ENCODE measurements at places on chromosomes 3 and 15.

- DNase-seq = no peak
Observed at GRCh38 chr3:14113965-14114635, 10.6 kb downstream of the CHCHD4 start.

DNA sequence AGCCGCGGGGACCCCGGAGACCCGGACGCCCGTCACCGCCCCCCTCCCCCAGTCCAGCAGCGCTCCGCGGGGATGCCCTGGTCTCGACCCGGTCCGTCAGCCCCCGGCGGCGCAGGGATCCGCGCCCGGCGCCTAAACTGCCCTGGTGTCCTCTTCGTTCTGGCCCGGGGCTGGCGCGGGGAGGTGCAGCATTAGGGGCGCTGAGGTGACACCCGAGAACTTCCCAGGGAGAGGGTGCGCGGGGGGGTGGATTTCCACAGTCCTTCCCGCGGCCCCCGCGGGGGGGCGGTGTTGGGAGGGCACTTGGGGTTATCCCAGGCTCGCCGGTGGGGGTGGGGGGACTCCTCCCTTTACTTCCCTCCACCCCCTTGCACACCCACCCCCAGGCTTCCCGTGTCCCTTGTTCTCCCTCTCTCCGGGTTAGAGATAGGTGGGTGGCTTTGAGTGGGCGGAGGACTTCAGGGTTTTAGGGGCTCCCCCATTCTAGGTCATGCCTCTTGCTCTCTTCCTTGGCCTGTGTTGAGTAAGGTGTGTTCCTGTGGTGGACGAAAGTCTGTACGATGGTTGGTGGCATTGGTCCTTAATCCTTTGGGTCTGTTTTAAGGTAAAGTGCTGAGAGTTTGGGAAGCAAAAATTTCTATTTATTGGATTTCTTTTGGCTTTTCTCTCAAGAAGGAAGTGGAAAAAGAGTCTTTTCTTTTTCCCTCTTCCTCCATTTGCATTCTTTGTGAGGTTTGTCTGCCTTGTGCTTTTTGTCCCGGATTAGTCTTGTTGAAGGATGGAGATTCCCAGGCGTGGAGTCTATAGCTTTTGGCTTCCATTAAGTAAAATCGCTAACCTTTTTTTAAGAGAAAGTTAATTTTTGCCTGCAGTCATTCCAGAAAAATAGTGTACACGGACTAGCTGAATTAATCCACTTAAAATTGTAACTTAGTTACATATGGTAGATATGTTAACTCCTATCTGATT is 811 bp downstream of the SKIL start:
- no peak for DNase-seq

- no peak for DNase-seq
Observed at GRCh38 chr15:56919609-56920366, 1.3 kb downstream of the TCF12 start.

GRCh38 chr3:46545818-46546630 is 20.1 kb downstream of the LRRC2 start:
- no peak for DNase-seq

- DNase-seq = no peak
Observed at GRCh38 chr3:55190331-55190730, 262.5 kb upstream of the LRTM1 start.

GRCh38 chr3:69371816-69372215 is 14.1 kb downstream of the FRMD4B start:
- no peak for DNase-seq

GRCh38 chr3:99864289-99864688 is 46.6 kb downstream of the CMSS1 start:
- DNase-seq = no peak

- DNase-seq = no peak
Observed at GRCh38 chr15:98720577-98721565, 72.5 kb downstream of the IGF1R start.

DNA sequence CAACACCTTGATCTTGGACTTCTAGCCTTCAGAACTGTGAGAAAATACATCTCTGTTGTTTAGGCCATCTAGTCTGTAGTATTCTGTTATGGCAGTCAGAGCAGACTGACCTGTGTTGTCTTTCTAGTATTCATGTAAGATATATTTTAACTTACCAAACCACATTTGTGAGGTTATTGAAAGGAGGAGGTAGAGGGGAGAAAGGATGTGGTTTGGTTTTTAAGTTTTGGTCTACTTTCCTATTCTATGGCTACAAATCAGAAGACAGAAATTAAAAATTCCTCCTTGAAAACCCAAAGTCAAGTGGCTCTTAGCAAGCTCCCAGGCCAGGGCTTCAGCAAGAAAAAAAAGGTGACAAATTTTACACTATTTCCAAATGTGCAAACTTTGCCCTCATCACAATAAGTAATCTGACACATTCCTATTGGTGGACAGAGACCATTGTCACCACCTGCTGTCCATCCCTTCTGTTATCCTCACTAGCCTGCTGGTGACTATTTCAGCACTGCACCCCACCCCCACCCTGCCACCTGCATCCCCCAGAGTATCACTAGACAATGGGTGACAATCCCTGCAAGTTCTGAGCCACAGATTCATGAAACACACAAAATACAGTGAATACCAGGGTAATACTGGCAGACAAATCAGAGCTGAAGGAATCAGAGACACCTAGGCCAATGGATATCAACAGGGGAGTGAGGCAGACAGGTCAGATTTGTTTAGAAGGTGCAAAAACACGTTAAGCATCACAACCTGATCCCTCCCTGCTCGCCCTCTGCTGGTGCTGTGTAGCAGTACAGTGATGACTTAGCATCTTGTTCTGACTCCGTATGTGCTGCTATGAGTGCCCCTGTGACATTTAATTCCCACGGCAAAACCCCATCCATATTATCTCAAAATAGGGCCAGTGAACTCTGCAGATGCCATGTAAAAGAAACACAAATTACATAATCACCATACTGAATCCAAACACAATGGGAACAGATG is 79.0 kb upstream of the DCLK3 start:
- no peak for DNase-seq

DNA sequence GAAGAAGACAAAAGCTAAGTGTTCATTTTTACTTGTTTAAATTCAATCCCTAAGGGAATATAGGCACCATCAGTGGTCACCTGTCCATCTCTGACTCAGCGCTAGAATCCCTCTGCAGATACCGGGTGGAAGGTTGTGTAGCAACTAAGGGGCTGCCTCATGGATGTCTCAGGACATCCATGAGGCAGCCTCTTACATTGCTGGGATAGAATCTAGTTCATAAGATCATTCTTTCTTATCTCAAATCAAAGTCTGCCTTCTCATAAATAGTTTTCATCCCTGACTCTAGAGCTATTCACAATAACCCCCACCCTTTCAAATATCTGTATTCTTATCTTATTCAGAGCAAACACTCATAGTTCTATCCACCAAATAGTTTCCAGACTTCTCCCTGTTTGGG is 38.1 kb downstream of the HSPBAP1 start:
- no peak for DNase-seq

DNA sequence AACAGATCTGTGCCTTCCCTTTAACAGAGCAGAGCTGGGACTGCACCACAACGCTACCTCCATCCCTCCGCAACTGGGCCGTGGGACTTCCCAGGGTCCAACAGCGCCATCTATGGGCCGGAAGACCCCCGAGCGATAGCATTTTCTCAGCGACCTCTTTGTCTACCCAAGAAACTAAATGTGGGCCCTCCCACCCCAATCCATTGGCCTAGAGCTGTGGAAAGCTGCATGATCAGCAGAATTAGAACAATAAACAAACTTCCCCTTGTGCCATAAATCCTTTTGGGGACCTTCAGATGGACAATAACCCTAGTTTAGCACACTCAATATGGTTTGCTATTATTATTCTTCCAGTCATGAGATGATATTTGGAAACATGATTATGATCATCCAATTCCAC is 74.8 kb upstream of the NTRK3 start:
- peak; percentile 54 for DNase-seq

DNA sequence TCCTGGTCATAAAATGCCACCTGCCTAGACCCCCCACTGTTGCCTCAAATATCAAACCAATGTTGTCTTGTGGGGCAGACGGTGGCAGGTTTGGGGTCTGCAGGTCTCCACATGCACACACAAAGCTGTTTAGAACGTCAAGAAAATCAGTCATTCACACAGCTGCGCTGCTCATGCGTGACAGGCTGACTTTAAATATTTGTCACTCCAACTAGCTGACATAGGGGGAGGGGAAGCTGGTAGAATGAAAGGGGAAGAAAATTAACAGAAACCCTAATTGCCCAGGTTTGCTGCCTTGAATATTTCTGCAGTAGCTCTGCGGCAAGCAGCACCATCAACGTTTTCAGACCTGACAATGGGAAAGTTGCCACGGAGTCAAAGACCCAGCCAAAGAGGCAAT is 201.8 kb downstream of the ABHD5 start:
- no peak for DNase-seq

DNA sequence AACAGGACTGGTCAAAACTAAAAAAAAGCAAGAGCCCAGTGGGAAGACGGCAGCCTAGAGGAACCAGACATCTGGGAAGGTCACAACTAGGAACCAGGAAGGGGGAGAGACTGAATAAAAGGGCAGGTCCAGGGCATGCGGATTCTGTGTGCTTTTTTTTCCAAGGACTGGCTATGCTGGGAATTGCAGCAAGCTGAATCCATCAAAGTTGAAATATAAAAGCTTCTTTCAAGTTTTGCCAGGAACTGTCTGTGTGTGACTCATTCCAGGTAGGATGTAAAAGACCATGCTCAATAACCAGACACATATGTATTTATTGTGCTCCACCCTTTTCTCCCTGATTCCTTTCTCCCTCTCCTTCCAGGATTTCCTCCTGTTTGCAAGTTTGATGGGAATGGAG is 47.9 kb upstream of the CCDC80 start:
- DNase-seq = no peak

DNA sequence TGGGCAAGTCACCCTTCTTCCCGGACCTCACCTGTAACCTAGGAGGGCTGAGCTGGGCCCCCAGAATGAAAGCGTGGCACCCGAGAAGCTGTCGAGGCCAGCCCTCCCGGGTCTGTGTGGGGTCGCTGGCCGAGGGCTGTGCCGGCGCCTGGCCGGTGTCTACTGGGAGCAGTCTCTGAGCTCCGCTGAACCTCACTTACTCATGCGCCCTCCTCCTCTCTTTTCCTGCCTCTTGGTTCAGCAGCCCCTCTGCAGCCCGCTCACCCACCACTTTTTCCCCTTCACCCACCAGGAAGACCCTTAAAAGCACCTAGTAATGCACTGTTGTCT is 419 bp downstream of the HYKK start:
- no peak for DNase-seq

DNA sequence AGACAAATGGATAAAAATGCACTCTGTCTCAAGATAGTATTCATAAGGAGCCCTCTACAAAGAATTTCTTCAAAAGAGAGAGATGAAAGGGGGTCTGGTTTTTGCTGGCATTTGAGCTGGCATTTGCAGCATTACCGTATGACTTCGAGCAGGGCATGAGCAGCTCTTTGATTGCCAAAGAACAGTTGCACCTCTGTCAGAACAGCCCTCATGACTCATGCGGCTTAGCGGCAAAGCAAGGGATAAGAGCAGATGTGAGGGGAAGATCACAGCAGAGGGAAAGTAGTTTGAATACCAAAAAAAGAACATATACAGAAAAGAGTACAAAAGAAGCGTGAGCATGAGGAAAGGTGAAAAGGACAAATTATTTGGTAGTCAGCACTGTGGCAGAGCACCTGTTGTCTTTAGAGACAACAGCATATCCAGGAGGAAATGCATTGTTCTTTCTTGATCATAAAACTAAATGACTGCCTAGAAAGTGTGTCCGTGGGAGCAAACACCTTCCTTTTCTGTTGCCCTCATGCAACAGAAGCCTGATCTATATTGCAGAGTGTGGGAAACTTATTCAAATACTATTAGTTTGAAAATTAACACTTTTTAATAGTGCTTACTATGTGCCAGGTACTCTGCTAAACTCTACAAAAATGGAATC is 80.5 kb upstream of the SLC24A5 start:
- no peak for DNase-seq

DNA sequence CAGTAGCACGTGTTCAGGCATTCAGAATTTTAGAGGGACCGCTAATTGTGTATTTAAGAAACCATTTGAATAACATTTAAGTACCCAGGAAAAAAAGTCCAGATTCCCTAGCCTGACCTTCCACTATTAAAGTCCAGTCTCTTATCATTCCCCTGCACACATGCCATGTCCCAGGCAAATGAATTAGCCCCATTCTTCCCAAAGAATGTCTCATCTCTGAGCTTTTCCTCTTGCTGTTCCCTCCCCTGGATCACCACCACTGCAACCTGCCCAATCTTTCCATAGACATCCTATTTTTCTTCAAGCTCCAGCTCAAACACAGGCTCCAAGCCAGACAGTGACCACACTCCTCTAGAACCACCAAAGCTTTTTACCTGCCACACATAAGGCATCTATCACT is 25.9 kb downstream of the PLD1 start:
- DNase-seq = no peak

DNA sequence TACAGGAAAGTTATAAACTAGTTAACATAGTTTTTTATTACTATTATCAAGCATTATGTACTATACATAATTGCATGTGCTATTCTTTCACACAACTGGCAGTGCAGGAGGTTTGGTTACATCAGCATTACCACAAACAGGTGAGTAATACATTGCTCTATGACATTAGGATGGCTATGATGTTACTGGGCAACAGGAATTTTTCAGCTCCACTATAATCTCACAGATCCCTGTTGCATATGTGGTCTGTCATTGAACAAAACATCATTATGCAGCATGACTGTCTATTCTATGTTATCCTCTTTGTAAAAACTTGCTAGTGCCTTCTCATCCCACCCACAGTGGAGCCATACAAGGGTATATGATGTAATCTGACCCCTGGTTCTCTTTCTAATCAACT is 36.5 kb upstream of the PDZRN3 start:
- DNase-seq = no peak
